ENCODE measurements at places on chromosomes 5 and 9.

- DNase-seq: no peak
These were observed 62.8 kb upstream of the STC2 start for GRCh38 chr5:173391031-173391430.

DNA sequence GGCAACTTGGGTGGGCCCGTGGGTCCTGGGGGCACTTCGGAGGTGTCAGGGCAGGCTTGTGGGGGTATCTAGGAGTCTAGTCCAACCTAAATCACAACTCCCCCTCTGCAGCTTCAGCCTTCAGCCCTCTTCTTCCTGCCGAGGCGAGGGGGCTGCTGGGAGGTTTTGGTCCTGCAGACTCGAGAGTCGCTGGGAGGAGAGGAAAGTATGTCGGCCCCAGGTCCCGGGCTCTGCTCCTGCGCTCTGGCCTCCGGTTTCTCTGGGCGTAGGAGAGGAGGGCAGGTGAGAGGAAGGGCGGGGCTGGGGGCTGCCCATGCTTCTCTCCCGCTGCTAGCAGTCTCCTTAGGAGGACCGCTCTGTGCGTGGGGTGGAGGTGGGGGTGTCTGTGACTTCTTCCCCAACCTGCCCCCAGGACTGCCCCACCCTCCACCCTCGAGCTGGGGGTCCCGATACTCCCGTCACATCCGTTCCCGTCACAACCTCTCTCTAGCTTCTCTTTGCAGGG is 139.8 kb upstream of the COL5A1 start:
- no peak for DNase-seq

- no peak for DNase-seq
These were observed 90.3 kb downstream of the MACROH2A1 start for GRCh38 chr5:135308752-135309151.

DNA sequence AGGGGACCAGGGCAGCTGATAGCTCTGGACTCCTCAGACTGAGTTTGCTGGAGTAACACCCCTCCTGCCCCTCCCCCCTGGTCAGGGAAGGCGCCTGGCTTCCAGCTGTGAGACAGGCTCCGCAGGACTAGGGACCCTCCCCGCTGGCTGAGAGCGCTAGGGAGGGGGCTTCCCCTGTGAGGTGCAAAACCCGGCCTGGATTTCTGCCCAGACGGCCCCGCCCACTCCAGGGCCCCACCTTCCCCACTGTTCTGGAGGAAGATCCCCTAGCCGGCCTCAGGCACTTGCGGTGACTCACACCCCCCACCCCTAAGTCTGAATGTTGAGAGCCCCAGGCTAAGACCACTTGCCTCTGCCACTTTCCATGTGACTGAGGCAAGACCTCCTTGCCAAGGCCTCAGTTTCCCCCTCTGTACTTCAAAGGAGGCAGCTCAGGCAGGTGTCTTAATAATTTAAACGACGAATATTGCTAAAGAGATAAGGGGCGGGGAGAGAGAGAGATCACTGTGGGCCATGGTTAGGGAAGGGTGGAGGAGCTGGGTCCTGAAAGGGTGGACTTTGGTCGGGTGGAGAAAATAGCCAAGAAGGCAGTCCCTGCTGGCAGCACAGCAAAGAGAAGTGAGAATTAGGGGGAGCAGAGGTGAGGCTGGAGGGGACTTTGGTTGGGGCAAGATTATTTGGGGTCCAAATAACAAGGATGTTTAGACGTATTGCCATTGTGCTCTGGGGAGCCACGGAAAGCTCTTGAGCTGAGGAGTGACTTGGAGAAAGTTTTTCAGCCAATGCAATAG is 1.0 kb upstream of the DAB2IP start:
- peak; percentile 92 for DNase-seq

GRCh38 chr9:85200726-85201404 is 531.3 kb downstream of the NTRK2 start:
- no peak for DNase-seq

GRCh38 chr9:35415402-35416097 is 74.4 kb upstream of the RUSC2 start:
- DNase-seq: no peak

DNA sequence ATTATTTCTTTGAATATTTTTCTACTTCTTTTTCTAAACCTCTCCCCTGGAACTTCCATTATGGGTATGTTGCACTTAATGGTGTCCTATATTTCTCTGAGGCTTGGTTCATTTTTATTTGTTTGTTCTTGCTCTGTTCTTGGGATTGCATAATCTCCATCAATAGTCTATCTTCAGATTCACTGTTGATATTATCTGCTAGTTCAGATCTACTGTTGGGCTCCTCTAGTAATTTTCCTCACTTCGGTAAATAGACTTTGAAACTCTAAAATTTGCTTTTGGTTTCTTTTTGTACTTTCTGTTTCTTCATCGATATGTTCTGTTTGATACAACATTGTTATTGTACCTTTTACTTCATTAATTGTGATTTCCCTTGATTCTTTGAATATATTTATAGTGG is 76.3 kb downstream of the MTREX start:
- no peak for DNase-seq

GRCh38 chr5:111488353-111488752 is 24.0 kb downstream of the STARD4 start:
- no peak for DNase-seq

DNA sequence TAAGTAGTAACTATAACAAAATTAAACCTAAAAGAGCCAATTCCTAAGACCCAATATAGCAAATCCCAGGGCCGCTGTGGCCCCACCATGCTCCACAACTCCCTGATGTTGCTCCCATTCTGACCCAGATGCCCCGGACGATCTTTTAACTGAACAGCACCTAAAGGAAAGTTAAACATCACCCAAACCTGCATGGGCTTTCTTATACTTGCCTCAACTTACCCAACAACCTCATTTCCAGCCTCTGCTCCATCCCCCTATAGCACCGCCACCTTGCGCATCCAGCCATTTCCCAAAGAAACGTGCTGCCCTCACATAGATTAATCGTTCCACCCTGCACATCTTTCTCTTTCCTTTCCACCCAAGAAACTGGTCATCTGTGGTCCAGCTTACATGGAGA is 54.6 kb downstream of the ZNF354C start:
- no peak for DNase-seq

DNA sequence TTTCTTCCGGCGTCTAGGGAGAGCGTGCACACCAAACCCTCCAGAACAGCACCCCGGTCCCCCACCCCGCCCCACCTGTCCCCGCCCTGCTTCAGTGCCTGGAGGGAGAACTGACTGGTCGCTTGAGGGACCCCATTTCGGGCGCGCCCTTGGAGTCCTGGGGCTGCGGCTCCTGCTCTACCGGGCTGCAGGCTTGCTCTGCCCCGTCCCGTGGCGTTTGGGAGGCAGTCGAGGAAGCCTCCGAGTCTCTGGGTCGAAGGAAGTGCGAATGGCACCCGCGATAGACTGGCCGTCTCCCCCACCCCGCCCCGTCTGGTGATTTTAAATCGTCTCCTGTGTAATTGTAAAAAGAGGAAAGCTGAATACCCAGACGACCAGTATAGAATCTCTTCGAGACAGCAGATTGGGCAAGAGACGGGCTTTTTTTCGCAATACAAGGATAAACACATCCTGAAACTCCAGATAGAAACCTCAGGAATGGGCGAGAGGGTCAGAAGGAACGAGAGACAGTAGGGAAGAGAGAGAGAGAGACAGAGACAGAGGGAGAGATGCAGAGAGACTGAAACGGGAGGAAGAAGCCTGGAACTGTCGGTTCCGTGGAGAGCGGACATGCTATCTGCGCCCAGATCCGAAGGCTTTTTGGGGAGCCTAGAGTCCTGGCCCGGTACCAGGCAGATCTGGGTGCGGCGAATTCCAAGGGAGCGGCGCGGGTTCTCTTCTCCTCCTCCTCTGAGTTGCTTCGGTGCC is 9.9 kb downstream of the PRDM6 start:
- no peak for DNase-seq

- DNase-seq: no peak
These were observed 382.0 kb downstream of the CDH12 start for GRCh38 chr5:22471154-22471553.

DNA sequence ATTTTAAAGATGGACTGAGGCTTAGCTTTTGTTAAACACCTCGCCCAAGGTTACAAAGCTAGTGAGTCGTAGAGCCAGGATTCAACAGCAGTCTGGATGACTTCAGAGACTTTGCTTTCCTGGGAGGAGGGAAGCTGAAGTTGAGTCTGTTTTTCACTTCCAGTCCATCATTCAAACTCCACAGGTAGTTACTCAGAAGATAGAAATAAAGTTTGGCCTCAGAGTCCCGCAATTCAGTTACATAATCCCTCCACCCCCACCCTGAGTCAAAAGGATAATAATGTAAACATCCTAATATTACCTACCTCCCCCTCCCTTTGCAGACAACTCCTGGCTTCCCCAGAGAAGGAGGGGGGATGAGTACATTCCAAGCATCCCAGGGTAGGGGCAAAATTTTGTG is 8.1 kb downstream of the HBEGF start:
- no peak for DNase-seq

DNA sequence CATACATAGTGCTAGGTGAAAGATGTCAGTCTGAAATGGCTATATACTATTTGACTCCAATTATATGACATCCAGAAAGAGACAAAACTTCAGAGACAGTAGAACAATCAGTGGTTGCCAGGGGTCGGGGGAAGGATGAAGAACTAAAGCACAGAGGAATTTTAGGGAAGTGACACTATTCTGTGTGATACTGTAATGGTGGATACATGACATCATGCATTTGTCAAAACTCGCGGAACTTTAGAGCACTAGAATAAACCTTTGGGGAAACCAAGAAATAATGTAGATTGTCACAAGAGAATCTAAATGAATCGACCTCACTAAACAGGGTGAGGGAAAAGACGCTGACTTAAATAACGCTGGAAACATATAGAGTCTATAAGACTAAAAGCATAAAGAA is 107.0 kb upstream of the RETREG1 start:
- DNase-seq: no peak

- DNase-seq: no peak
These were observed 80.6 kb downstream of the RAD23B start for GRCh38 chr9:107363516-107364152.

- DNase-seq: no peak
These were observed 93.7 kb downstream of the PDE4D start for GRCh38 chr5:59799668-59800346.

- no peak for DNase-seq
These were observed 27.4 kb downstream of the INVS start for GRCh38 chr9:100126423-100126822.

GRCh38 chr9:129385211-129385934 is 207.3 kb upstream of the IER5L start:
- DNase-seq: no peak

DNA sequence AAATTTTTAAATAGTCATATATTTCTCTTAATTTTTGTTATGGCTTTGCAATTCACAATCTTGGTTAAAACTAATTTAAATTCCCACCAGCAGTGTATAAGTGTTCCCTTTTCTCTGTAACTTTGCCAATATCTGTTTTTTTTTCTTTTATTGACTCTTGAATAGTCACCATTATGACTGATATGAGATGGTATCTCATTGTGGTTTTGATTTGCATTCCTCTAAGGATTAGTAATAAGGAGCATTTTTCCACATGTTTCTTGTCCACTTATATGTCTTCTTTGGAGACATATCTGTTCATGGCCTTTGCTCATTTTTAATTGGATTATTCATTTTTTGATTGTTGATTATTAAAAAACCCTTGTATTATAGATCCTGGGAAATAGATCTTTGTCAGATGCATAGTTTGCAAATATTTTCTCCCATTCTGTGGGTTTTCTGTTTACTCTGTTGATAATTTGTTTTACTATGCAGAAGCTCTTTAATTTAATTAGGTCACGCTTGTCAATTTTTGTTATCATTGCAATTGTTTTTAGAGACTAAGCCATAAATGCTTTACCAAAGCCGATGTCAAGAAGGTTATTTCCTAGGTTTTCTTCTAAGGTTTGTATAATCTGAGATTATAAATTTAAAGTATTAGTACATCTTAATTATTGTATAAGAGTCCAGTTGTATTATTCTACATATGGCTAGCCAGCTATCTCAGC is 610.9 kb downstream of the CHSY3 start:
- no peak for DNase-seq

- DNase-seq: no peak
These were observed 65.3 kb downstream of the ACTBL2 start for GRCh38 chr5:57417320-57417719.
